ENCODE measurements at places on chromosomes 7 and 10. TPM values are rescaled to one million over a fixed set of nuclear protein-coding genes. Genes with fewer than 3 reads are reported as not detected.
A peak's percentile ranks its signal among the peaks of the same experiment; 100 is the strongest.

- no peak for DNase-seq
Measured at GRCh38 chr7:130272381-130273080, 5.9 kb downstream of the CPA2 start.

The IGFBP1 gene
- polyA plus RNA-seq = not detected

- no peak for DNase-seq
Measured at GRCh38 chr10:1461016-1461415, 276.3 kb downstream of the ADARB2 start.

- no peak for DNase-seq
Measured at GRCh38 chr7:158809596-158809995, 19.7 kb downstream of the ESYT2 start.

GRCh38 chr7:46839651-46840050 is 742.3 kb downstream of the TNS3 start:
- no peak for DNase-seq

DNA sequence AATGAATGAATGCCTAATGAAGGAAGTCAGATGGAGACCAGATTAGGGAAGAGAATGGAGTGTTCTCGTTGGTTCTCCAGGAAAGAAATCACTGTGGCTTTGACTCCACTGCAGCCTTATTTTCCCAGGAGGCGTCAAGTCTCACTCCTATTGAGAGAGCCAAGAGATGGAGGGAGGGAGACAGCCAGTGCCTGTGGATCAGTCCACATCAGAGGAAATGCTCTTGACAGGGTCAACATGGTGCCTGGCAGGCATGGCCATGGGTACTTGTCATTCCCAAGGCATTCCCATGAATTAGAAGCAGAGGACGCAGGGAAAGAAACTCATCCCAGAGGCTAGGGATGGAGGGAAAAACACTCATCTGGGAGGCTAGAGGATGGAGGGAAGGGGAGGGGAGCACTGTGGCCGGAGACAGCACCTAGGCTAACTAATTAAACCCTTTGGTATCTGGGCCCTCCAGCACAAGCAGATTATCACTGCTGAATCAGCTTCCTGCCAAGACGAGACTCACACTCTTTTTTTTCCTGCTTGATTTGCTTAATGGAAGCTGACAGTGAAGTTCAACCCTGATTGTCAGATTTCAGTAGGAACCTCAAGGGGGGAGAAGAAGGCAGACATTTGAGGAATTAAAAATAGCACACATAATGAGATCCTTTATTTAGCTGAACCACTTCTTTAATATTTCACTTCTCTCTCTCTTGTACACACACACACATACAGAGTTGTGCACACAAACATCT is 1233.2 kb upstream of the AUTS2 start:
- peak; percentile 47 for DNase-seq

DNA sequence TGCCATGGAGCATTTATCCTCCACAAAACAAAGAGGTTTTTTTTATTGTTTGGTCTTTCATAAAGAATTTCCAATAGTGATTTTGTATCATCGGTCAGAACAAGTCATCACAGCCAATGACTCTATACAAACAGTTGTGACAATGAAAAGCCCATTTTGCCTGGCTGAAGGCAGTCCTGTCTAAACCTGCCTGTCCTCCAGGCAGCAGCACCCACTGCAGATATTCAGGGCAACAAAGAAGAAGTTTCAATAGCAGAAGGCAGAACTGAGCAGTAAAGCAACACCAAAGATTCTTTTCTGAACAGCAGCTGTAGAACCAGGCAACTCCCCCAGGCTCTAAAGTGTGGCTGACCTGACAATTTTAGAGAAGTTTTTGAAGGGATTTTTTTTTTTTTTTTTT is 169.4 kb downstream of the FGFR2 start:
- no peak for DNase-seq

The RALA gene
- polyA plus RNA-seq = 37.4 TPM

- DNase-seq = no peak
Measured at GRCh38 chr7:92625617-92626016, 35.4 kb upstream of the FAM133B start.

The SLC25A40 gene
- polyA plus RNA-seq = 5.5 TPM

All from SK-N-SH (cell line).